ENCODE measurements at places on chromosomes 1 and 21.

DNA sequence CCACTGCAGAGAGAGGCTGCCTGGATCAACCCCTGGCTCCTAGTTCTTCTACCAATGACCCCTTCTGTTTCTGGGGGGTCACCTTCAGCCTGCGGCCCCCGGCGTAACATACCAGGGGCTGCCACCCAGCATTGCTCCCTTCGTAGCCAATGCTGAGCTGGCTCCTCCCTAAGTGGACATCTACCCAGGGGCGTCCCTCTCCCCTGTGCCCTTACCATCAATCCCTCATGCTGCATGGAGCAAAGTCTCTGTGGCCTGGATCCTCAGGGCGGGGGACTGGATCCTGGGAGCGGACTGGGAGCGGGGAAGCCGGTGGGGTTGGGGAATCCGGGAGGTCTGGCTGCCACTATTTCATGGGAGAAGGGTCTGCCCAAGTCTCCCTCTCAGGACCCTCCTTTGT is 28.6 kb downstream of the TRIM67 start:
- DNase-seq, result no peak

DNA sequence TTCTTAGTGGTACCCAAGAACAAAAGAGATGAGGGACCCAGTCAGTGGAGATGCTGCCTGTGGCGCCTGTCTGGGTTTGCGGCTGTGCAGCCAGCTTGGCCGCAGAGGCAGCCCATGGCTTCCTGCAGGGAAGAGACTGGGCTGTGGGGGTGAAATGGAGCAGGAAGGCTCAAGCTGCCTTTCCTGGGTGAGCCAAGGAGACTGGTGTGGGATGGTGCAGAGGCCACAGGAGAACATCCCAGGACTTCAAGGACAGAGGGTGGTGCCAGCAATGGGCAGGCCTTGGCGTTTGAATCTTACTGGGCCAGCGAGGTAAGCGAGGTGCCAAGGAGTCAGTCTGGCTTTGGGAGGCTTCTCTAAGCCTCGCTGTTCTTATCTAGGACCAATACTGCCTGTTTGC is 26.4 kb downstream of the KCNA10 start:
- no peak for DNase-seq

- DNase-seq, result no peak
Measured at GRCh38 chr1:2072109-2072806, 22.0 kb downstream of the PRKCZ start.

GRCh38 chr1:11496551-11497080 is 17.7 kb downstream of the DISP3 start:
- DNase-seq, result no peak

DNA sequence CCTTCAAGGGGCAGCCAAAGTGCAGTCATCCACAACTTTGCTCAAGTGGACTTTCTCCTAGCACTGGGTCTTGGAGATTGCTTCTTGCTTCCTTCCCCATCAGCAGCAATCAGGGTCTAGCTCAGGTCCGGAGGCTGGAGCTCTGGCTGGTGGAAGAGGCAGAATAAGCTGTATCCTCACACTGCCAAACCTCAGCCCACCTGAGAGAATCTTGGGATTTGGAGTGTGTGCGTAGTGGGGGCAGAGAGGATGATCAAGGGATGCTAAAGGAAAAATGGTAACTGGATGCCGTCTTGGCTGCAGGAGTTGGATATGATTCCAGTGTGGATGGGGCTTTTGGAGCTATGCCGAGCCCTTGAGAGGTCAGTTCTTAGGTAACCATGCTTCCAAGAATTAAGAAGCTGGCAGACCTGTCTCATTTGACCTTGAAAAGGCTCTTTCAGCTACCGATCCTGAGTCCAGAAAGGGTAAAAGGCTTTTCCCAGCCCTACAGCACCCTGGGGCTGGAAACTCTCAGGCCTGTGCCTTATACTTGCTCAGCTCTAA is 4.5 kb upstream of the NFASC start:
- no peak for DNase-seq

GRCh38 chr1:182262425-182262824 is 129.2 kb downstream of the GLUL start:
- DNase-seq, result no peak

GRCh38 chr21:41932191-41932575 is 21.6 kb downstream of the C2CD2 start:
- no peak for DNase-seq

Data from right kidney (tissue), 9 donors.